ENCODE measurements at places on chromosomes 2 and 18. TPM values are rescaled to one million over a fixed set of nuclear protein-coding genes. Genes with fewer than 3 reads are reported as not detected.
A peak's percentile ranks its signal among the peaks of the same experiment; 100 is the strongest.

DNA sequence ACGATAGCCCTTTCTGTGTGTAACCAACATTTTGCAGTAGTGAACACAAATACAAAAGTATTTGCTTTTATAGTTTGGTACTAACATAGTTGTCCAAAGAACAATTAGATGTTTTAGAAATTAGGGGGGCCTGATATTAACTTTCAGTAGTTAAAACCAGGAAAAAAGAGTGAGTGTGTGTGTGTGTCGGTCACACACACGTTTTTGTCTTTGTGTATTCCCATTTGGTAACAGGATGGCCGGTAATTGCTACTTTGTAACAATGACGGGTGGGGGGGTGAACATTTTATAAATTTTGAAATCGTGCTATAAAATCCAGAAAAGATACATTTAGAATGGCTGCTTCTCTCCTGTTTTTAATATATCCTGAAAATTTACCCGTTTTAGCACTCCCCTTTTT is 1.5 kb downstream of the PPIG start:
- H3K36me3 ChIP-seq: no peaks in the 10 kb centered on the region
- peaks cover 36% of the 10 kb centered on the region for H3K4me1 ChIP-seq
- peak overlapping the region; percentile 100 for H3K27ac ChIP-seq
- peak overlapping the region; percentile 99 for H3K4me3 ChIP-seq
- no peaks in the 10 kb centered on the region for H3K27me3 ChIP-seq
- no peak for DNase-seq

DNA sequence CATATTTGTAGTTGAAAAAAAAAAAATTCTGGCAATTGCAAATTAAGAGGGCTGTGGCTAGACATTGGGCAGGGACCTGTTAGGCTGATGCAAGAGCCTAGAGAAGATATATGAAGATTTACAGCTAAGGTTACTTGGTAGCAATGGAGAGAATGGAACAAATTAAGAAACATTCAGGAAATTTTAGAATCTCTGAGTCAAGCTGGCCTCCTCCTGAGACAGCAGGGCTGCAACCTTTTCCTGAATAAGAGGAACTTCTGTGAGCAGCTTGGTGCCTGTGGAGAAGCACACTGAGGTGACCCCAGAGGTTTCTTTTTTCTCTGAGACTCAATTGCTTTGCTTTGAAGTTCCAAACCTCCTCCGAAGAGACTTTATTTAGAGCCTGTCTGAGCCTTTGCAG is 118.6 kb upstream of the LRATD1 start:
- no peak for DNase-seq
- H3K27me3 ChIP-seq: no peaks in the 10 kb centered on the region
- no peak overlapping the region for H3K27ac ChIP-seq
- no peak overlapping the region for H3K4me3 ChIP-seq
- peaks cover 5% of the 10 kb centered on the region for H3K4me1 ChIP-seq

DNA sequence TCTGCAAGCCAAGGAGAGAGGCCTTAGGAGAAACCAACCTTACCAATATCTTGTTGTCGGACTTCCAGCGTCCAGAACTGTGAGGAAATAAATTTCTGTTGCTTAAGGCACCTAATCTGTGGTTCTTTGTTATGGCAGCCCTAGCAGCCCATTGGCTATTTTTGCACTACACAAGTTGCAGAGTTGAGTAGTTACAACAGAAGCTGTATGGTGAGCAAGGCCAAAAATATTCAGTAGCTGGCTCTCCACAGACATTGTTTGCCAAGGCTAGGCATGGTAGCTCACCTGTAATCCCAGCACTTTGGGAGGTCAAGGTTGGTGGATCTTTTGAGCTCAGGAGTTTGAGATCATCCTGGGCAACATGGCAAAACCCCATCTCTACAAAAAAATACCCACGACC is 27.1 kb upstream of the SCYGR1 start:
- no peaks in the 10 kb centered on the region for H3K36me3 ChIP-seq
- H3K27ac ChIP-seq: peak overlapping the region; percentile 54
- no peaks in the 10 kb centered on the region for H3K27me3 ChIP-seq

GRCh38 chr2:1997409-1997808 is 253.1 kb upstream of the PXDN start:
- no peak for DNase-seq
- H3K27me3 ChIP-seq: no peaks in the 10 kb centered on the region
- peaks cover 40% of the 10 kb centered on the region for H3K4me1 ChIP-seq
- no peaks in the 10 kb centered on the region for H3K36me3 ChIP-seq
- no peak overlapping the region for H3K4me3 ChIP-seq

- no peaks in the 10 kb centered on the region for H3K27me3 ChIP-seq
- peak overlapping the region; percentile 58 for H3K27ac ChIP-seq
- no peak overlapping the region for H3K4me3 ChIP-seq
These were observed 68.8 kb upstream of the KCTD1 start for GRCh38 chr18:26617151-26617554.

- H3K4me1 ChIP-seq: no peaks in the 10 kb centered on the region
- no peak overlapping the region for H3K27ac ChIP-seq
- no peak overlapping the region for H3K4me3 ChIP-seq
- no peaks in the 10 kb centered on the region for H3K36me3 ChIP-seq
These were observed 126.9 kb upstream of the CTDP1 start for GRCh38 chr18:79552696-79553095.

DNA sequence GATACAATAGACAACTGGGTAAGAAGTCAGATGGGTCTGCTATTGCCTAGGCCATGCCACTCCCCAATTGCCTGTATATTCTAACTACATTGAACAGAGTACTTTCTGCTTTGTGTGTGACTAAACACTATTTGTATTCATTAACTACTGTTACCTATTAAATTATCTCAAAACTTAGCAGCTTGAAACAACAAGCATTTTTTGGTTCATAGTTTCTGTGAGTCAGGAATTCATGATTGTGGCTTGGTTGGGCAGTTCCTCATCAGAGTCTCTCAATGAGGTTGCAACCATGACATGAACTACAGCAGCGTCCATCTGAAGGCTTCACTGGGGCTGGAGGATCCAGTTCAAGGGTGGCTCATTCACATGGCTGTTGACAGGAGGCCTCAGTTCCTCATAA is 205.7 kb downstream of the EN1 start:
- peaks cover 24% of the 10 kb centered on the region for H3K27me3 ChIP-seq
- no peaks in the 10 kb centered on the region for H3K36me3 ChIP-seq
- no peak overlapping the region for H3K27ac ChIP-seq
- H3K4me3 ChIP-seq: no peak overlapping the region
- no peaks in the 10 kb centered on the region for H3K4me1 ChIP-seq
- no peak for DNase-seq

GRCh38 chr2:199460846-199461710 is 3.3 kb upstream of the SATB2 start:
- H3K27ac ChIP-seq: no peak overlapping the region
- peaks cover 28% of the 10 kb centered on the region for H3K4me1 ChIP-seq
- peaks cover under 1% of the 10 kb centered on the region for H3K36me3 ChIP-seq
- DNase-seq: no peak

- no peak for DNase-seq
- no peaks in the 10 kb centered on the region for H3K36me3 ChIP-seq
- no peak overlapping the region for H3K27ac ChIP-seq
- H3K4me1 ChIP-seq: no peaks in the 10 kb centered on the region
These were observed 16.0 kb upstream of the ST8SIA3 start for GRCh38 chr18:57336343-57336742.

GRCh38 chr18:22778996-22779395 is 154.1 kb upstream of the RBBP8 start:
- peaks cover 12% of the 10 kb centered on the region for H3K27me3 ChIP-seq
- no peaks in the 10 kb centered on the region for H3K36me3 ChIP-seq
- DNase-seq: no peak

GRCh38 chr2:161651547-161651946 is 27.3 kb downstream of the SLC4A10 start:
- H3K27ac ChIP-seq: no peak overlapping the region
- DNase-seq: no peak

DNA sequence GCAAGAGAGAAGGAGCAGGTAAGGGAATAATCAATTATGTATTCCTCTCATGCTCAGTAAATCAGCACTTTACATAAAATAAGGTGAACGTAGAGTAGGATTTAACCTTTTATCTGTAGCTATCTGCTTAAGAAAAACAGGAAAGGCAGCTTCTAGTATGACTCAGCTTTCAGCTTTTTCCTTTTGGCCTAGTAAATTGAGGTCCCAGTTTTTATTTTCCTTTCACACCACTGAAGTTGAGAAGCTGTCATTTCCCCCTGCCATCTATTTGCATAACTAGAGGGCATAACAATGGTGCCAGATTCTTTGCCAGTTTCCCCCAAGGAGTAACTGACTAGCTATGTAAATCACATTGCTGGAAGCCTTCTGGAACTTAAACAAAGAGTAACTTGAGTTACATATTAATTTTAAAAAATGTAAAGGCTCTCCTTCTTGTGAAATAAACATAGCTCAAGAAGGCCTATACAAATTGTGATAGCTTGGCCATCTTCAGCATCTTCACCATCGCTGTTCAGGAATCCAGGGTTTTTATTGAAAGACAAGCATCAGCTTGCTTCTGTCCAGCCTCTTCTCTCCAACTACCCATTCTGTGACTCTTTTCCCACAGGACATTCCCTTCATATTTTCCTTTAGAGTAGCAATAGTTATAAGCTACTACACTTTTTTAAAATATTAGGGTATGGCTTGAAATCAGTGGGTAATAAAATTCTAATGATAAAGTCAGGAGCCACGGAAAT is 97.0 kb downstream of the KYNU start:
- no peak overlapping the region for H3K4me3 ChIP-seq
- no peaks in the 10 kb centered on the region for H3K27me3 ChIP-seq
- H3K4me1 ChIP-seq: peaks cover 28% of the 10 kb centered on the region
- H3K36me3 ChIP-seq: no peaks in the 10 kb centered on the region

GRCh38 chr2:183123959-183124221 is 353 bp upstream of the NUP35 start:
- H3K27ac ChIP-seq: peak overlapping the region; percentile 99
- H3K4me3 ChIP-seq: peak overlapping the region; percentile 95
- no peak for DNase-seq
- H3K27me3 ChIP-seq: peaks cover 2% of the 10 kb centered on the region

DNA sequence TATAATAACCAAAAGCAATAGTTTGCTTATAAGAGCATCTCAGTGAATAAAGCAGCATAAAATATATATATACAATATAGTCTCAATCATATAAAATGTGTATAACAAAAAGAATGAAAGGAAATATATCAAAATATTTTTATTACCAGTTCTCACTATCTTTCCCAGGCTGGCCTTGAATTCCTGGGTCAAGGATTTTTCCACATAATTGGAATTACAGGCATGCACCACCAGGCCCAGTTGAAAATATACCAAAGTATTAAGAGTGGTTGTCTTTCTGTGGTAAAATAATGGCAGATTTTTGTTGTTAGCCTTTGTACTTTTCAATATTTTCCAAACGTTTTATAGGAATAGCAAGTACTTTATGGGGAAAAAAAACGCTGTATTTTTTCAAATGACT is 8.6 kb upstream of the TLK1 start:
- H3K36me3 ChIP-seq: no peaks in the 10 kb centered on the region
- no peak overlapping the region for H3K27ac ChIP-seq
- H3K4me1 ChIP-seq: peaks cover 31% of the 10 kb centered on the region
- H3K4me3 ChIP-seq: no peak overlapping the region

DNA sequence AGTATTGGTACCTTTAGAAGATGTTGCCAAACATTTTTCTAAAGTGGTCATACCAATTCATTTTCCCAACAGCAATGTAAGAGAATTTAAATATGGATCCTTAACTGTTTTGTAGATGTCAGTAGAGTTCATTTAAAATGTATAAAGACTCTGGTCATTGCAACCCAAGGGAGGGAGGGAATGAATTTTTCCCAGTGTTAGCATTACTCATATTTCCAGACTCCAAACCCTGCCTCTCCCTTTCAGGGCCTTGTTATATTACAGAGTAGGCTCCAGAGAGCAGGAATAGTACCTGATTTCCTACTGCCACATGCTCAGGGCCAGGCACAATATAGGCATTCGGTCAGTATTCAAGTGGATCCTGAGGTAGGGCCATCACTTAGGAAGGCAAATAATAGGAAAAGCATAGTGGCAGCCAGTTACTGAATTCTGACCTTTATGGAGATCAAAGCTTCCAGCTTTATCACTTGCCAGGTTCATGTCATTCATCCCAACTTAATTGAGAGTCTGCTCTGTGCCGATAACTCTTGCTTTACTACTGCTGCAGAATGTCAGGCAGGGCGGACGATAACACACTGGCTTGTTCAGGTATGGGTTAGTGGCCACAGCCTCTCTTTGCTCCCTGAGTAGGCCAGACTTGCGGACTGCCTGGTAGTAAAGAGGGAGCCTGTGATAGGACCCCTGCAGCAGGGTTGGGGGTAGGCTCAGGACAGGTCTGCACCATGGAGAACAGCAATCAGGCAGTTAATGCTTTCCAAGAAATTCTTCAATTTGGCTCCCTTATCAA is 75.3 kb downstream of the OSBPL6 start:
- H3K4me1 ChIP-seq: peaks cover 4% of the 10 kb centered on the region
- H3K4me3 ChIP-seq: no peak overlapping the region
- no peak overlapping the region for H3K27ac ChIP-seq
- no peaks in the 10 kb centered on the region for H3K36me3 ChIP-seq
- H3K27me3 ChIP-seq: no peaks in the 10 kb centered on the region

GRCh38 chr2:99821039-99821438 is 321.4 kb downstream of the AFF3 start:
- peak overlapping the region; percentile 93 for H3K27ac ChIP-seq
- peaks cover 18% of the 10 kb centered on the region for H3K36me3 ChIP-seq
- DNase-seq: no peak
- H3K4me1 ChIP-seq: peaks cover 35% of the 10 kb centered on the region
- H3K27me3 ChIP-seq: no peaks in the 10 kb centered on the region

DNA sequence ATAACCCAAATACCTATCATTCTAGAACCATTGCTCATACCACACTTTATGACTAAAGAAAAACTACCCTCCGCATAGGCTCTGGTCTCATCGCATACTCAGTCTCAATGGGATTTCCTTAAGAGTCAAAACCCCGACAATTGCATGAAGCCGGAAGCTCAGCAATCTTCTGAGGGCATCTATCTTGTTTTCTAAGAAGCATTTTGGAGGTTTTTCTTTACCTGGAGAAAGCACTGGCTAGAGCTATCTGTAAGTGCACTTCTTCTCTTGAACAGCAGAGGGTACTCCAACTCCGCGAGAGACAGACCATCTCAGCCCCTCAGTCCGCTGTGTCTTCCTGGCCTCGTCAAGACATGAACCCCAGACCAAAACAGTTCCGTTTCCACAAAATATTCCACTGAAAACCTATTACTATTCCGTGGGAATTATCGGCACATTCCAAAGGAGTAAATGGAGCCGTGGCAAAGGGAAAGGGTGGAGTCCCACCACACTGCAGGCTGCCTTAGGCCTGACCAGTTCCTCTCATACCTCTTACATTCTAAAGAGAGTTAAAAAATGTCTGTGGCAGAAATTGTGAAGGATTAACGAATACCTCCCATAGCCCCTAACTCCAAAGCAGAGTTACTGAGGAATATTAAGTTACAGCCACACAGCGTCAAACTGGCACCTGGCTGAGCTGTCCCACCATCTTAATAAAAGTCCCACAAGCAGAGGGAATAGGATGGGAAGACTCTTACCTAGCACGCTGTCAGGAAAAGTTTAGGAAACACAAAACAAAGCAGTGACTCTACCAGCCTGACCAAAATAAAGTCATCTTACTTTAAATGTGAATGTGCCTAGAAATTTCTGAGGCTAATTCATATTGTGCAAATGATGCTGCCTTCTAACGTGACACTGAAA is 325.6 kb upstream of the VRK2 start:
- no peaks in the 10 kb centered on the region for H3K36me3 ChIP-seq
- H3K4me1 ChIP-seq: peaks cover 20% of the 10 kb centered on the region
- H3K27me3 ChIP-seq: no peaks in the 10 kb centered on the region
- no peak for DNase-seq
- peak overlapping the region; percentile 65 for H3K4me3 ChIP-seq

Gene ABCG5
- not detected for total RNA-seq

Gene PSTPIP2
- total RNA-seq: 5.0 TPM

Gene PRKRA
- 42.8 TPM for total RNA-seq

Gene NFATC1
- total RNA-seq: 7.1 TPM

Gene ATP6V1B1
- 3.9 TPM for total RNA-seq

Gene MROH2A
- total RNA-seq: not detected

Gene CLEC4F
- not detected for total RNA-seq

Gene TTLL4
- total RNA-seq: 20.3 TPM

Gene GORASP2
- 117 TPM for total RNA-seq

Data from chondrocyte (in vitro differentiated cells).